ENCODE measurements at places on chromosomes 7 and 10. TPM values are rescaled to one million over a fixed set of nuclear protein-coding genes. Genes with fewer than 3 reads are reported as not detected.

The ZNF853 gene
- 9.3 TPM for total RNA-seq

The PALS2 gene
- total RNA-seq: 3.8 TPM

The NAPEPLD gene
- 6.3 TPM for total RNA-seq

The EIF4H gene
- total RNA-seq: 194 TPM

The PDZD7 gene
- total RNA-seq: 0.29 TPM

The CFAP43 gene
- total RNA-seq: 0.19 TPM

DNA sequence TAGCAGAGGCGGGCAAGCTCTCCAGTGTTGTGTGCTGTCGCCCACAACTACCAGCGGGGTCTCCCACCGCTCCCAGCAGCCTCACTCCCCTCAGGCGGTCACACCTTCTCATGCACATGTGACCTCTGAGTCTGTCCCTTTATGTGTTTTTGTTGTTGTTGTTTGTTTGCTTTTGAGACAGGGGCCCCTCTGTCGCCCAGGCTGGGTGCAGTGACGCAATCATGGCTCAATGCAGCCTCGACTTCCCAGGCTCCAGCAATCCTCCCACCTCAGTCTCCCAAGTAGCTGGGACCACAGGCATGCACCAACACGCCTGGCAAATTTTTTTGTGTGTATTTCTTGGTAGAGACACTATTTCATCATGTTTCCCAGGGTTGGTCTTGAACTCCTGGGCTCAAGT, 1.5 kb downstream of the CPSF4 start:
- peaks cover 11% of the 10 kb centered on the region for H3K4me1 ChIP-seq
- no peaks in the 10 kb centered on the region for H3K27me3 ChIP-seq
- peak overlapping the region; percentile 91 for H3K27ac ChIP-seq
- no peak for DNase-seq
- no peak overlapping the region for H3K4me3 ChIP-seq

GRCh38 chr10:44952779-44953231, 6.8 kb upstream of the RASSF4 start:
- no peak overlapping the region for H3K4me3 ChIP-seq
- peaks cover 8% of the 10 kb centered on the region for H3K4me1 ChIP-seq
- no peak for DNase-seq
- H3K27ac ChIP-seq: no peak overlapping the region
- H3K27me3 ChIP-seq: no peaks in the 10 kb centered on the region

DNA sequence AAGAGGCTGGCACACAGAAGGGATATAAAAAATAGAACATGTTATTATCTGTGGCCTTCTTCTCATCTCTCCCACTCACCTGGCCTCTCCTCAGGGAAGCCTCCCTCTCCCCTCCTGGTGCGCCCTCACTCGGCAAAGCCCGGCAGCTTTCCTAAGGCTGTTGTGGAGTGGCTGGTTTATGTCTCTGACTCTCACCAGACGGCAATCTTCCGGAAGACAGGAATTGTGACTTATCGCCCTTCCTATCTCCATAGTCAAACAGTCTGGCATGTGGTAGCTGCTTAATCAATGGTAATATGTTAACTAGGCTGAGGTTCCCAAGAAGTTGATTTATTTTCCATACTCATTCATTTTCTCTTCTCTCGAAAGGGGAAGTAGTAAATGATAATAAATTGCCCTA, 78.7 kb downstream of the ATXN7L1 start:
- no peak overlapping the region for H3K27ac ChIP-seq
- H3K27me3 ChIP-seq: no peaks in the 10 kb centered on the region
- no peak for DNase-seq
- no peaks in the 10 kb centered on the region for H3K36me3 ChIP-seq
- H3K4me3 ChIP-seq: no peak overlapping the region
- H3K4me1 ChIP-seq: peaks cover 18% of the 10 kb centered on the region

DNA sequence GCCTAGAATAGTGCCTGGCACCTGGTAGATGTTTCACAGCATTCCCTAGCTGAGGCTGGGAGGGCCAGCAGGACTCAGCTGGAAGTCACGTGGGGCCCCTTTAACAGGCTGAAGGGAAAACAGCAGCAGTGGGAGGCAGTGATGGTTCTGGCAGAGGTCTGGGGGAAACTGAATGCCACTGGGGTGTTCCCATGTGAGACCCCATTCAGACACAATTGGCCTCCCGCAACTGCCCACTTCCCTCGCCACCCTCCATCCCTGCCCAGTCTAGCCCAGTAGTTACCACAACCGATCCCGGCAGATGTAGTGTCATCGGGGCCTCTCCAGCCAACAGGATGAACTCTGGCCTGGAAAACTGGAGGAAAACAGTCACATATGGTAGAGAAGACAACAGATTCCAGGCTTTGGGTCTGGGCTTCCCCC, 38.3 kb downstream of the FRMPD2 start:
- H3K27ac ChIP-seq: no peak overlapping the region
- H3K4me1 ChIP-seq: no peaks in the 10 kb centered on the region
- H3K36me3 ChIP-seq: no peaks in the 10 kb centered on the region
- no peak for DNase-seq
- H3K4me3 ChIP-seq: no peak overlapping the region

GRCh38 chr10:52332815-52333214, 18.7 kb downstream of the DKK1 start:
- no peak overlapping the region for H3K4me3 ChIP-seq
- no peak overlapping the region for H3K27ac ChIP-seq
- H3K27me3 ChIP-seq: no peaks in the 10 kb centered on the region

DNA sequence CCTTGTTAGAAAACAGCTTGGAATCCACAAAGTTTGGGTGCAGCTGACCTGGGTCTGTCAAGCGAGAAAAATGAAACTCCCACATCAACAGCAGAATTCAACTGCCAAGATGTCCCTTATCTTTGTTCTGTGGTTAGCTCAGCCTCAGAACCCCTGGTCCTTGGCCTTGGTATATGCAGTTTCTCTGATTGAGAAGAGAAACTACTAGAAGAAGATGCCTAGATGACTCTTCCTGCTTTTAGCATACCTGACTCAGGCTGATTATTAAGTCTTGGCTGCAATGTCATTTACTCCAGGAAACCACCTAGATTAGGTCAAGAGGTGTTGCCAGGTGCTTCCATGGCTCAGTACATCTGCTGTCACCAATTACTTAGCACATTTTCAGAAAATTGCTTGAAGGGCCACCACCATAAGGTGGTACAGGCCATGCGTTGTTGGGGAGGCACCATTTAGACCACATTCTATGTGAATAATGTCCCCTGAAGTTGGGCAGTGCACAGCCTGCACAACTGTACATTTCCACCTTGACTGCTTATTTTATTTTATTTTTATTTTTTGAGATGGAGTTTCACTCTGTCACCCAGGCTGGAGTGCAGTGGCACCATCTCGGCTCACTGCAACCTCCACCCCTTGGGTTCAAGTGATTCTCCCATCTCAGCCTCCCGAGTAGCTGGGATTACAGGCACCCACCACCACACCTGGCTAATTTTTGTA, 59.4 kb upstream of the ZNF438 start:
- H3K4me1 ChIP-seq: no peaks in the 10 kb centered on the region
- no peaks in the 10 kb centered on the region for H3K36me3 ChIP-seq
- no peaks in the 10 kb centered on the region for H3K27me3 ChIP-seq
- H3K27ac ChIP-seq: no peak overlapping the region
- no peak for DNase-seq

DNA sequence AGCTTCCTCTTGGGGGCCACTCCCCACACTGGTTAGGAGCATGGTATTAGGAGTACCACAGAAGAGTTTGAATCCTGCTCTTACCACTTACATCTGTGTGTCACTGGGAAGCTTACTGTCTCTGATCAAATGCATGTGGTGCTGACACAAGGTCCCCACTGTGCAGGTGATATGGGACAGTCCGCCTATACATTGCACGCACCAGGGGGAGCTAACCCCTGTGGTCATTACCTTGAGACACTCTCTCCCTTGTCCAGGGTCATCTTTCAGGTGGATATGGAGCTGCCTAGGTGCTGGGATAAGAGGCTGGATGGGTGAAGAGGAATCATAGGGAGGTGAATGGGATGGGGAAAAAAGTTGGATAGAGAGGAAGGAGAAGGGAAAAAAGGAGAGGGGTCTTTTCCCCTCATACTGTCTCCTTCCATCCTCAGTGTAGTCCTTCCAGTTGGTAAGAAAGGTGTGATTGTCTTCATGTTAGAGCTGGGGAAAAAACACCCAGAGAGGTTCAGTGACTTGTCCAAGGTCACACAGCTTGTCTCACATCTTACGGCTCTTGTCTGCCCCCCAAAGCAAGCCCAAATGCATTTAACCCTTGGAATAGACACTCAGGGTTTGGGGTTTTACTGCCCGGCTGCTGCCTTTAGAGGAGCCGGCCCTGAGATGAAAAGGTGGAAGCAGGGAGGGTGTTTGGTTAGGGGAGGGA, 125.9 kb downstream of the CDH23 start:
- H3K4me1 ChIP-seq: peaks cover 18% of the 10 kb centered on the region
- H3K27ac ChIP-seq: no peak overlapping the region
- no peaks in the 10 kb centered on the region for H3K36me3 ChIP-seq
- DNase-seq: no peak
